Vein endothelial cell (primary cell): ENCODE measurements at places on chromosomes 2 and 18. TPM values are rescaled to one million over a fixed set of nuclear protein-coding genes. Genes with fewer than 3 reads are reported as not detected.

PROKR1 gene
- under 0.01 TPM in 1 of 2 replicates, not detected in the other for total RNA-seq

LOXHD1 gene
- total RNA-seq: not detected in 2 replicates

EN1 gene
- not detected in 2 replicates for total RNA-seq

RMND5A gene
- total RNA-seq: 37.2 and 44.0 TPM in 2 replicates

TRMT61B gene
- total RNA-seq: 8.1 and 9.8 TPM in 2 replicates

CD207 gene
- total RNA-seq: not detected in 2 replicates

UGT1A1 gene
- total RNA-seq: not detected in 2 replicates

ALPI gene
- not detected in 2 replicates for total RNA-seq

CXCR1 gene
- not detected in 2 replicates for total RNA-seq

PHLPP1 gene
- total RNA-seq: 10.7 and 11.4 TPM in 2 replicates
